ENCODE measurements at places on chromosomes 11 and 22. TPM values are rescaled to one million over a fixed set of nuclear protein-coding genes. Genes with fewer than 3 reads are reported as not detected.
A peak's percentile ranks its signal among the peaks of the same experiment; 100 is the strongest.

HTR3B gene
- total RNA-seq: not detected

GDPD5 gene
- 6.1 TPM for total RNA-seq

GRCh38 chr11:10263929-10264328 is 30.1 kb downstream of the SBF2 start:
- no peaks in the 10 kb centered on the region for H3K36me3 ChIP-seq
- H3K4me3 ChIP-seq: no peak overlapping the region
- H3K27me3 ChIP-seq: no peaks in the 10 kb centered on the region
- no peak for DNase-seq
- no peaks in the 10 kb centered on the region for H3K4me1 ChIP-seq
- H3K27ac ChIP-seq: no peak overlapping the region

DNA sequence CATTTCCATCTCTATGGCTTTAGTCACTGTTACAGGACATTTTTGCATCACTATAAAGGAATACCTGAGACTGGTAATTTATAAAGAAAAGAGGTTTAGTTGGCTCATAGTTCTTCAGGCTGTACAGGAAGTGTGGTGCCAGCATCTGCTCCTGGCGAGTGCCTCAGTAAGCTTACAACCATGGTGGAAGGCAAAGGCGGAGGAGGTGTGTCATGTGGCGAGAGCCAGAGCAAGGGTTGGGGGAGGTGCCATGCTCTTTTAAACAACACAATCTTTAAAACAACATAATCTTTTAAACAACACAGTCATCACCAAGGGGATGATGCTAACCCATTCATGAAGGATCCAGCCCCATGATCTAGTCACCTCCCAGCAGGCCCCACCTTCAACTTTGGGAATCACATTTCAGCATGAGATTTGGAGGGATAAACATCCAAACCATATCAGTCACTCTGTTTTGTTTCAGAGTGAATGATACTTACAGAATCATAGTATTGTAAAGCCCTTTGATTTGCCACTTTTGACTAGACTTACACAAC is 103.3 kb downstream of the PDE3B start:
- no peak overlapping the region for H3K27ac ChIP-seq
- no peak overlapping the region for H3K4me3 ChIP-seq

DNA sequence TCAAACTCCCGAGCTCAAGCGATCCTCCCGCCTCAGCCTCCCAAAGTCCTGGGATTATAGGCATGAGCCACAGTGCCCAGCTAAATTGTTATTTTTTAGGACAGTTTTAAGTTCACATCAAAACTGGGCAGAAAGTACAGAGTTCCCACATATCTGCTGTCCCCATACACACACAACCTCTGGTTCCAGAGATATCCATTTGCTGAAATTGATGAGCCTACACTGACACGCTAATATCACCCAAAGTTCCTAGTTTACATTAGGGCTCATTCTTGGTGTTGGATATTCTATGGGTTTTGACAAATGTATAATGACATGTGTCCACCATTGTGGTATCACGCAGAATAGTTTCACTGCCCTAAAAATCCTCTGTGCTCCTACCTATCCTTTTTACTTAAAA is 2.7 kb upstream of the SEC14L4 start:
- no peak overlapping the region for H3K4me3 ChIP-seq
- H3K27me3 ChIP-seq: peaks cover 12% of the 10 kb centered on the region
- DNase-seq: no peak
- H3K36me3 ChIP-seq: no peaks in the 10 kb centered on the region
- no peaks in the 10 kb centered on the region for H3K4me1 ChIP-seq

- H3K4me3 ChIP-seq: peak overlapping the region; percentile 70
- peak overlapping the region; percentile 75 for H3K27ac ChIP-seq
- DNase-seq: no peak
- no peaks in the 10 kb centered on the region for H3K27me3 ChIP-seq
- no peaks in the 10 kb centered on the region for H3K36me3 ChIP-seq
Observed at GRCh38 chr11:128904656-128905344, 13.6 kb downstream of the KCNJ5 start.

DNA sequence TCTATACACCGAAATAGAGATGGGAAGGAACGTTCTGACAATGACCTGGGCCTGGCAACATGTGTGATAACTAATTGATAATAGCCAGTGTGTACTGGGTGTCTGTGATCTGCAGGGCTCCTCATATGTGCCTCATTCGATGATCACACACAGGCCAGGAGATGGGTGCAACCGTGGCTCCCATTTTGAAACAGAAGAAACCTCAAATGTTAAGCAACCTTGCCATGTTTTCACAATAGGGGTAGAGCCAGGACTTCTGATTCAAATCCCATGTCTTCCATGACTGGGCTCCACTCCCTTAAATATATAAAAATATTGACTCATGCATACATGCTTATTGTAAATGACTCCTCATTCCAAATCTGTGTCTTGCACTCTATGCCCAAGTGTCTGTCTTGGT is 11.1 kb downstream of the APOL3 start:
- no peak overlapping the region for H3K4me3 ChIP-seq
- H3K4me1 ChIP-seq: no peaks in the 10 kb centered on the region
- H3K27me3 ChIP-seq: no peaks in the 10 kb centered on the region
- H3K36me3 ChIP-seq: peaks cover 21% of the 10 kb centered on the region

DNA sequence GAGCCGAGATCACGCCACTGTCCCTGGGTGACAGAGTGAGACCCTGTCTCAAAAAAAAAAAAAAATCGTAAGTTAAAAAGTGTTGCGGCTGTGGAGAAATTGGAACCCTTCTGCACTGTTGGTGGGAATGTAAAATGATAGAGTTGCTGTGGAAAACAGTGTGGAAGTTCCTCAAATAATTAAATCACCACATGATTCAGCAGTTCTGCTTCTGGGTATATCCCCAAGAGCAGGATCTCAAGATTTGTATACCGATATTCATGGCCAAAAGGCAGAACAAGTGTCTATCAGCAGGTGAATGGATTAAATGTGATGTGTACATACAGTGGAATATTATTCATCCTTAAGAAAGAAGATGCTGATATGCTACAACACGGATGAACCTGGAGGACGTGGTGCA is 3.8 kb downstream of the SELENOO start:
- DNase-seq: no peak
- H3K36me3 ChIP-seq: peaks cover 14% of the 10 kb centered on the region
- no peaks in the 10 kb centered on the region for H3K27me3 ChIP-seq
- H3K4me3 ChIP-seq: no peak overlapping the region
- H3K27ac ChIP-seq: no peak overlapping the region

Measured in right atrium auricular region (tissue), 2 donors.